B cell (primary cell): ENCODE measurements at places on chromosomes 16 and 17. TPM values are rescaled to one million over a fixed set of nuclear protein-coding genes. Genes with fewer than 3 reads are reported as not detected.
A peak's percentile ranks its signal among the peaks of the same experiment; 100 is the strongest.

- peaks cover 11% of the 10 kb centered on the region for H3K4me1 ChIP-seq
- no peak overlapping the region for H3K4me3 ChIP-seq
- no peaks in the 10 kb centered on the region for H3K36me3 ChIP-seq
Measured at GRCh38 chr16:75062135-75062975, 54.2 kb downstream of the LDHD start.

GRCh38 chr17:2304931-2305330, 1.2 kb downstream of the SRR start:
- H3K4me3 ChIP-seq = no peak overlapping the region
- no peak for DNase-seq
- H3K36me3 ChIP-seq = no peaks in the 10 kb centered on the region

- no peaks in the 10 kb centered on the region for H3K27me3 ChIP-seq
- no peak overlapping the region for H3K4me3 ChIP-seq
- H3K36me3 ChIP-seq = no peaks in the 10 kb centered on the region
Measured at GRCh38 chr16:88359008-88359407, 23.8 kb upstream of the ZNF469 start.

- no peaks in the 10 kb centered on the region for H3K4me1 ChIP-seq
- no peak overlapping the region for H3K4me3 ChIP-seq
- no peak overlapping the region for H3K27ac ChIP-seq
- DNase-seq = no peak
- H3K36me3 ChIP-seq = no peaks in the 10 kb centered on the region
Measured at GRCh38 chr17:8518326-8518725, 82.6 kb downstream of the NDEL1 start.

DNA sequence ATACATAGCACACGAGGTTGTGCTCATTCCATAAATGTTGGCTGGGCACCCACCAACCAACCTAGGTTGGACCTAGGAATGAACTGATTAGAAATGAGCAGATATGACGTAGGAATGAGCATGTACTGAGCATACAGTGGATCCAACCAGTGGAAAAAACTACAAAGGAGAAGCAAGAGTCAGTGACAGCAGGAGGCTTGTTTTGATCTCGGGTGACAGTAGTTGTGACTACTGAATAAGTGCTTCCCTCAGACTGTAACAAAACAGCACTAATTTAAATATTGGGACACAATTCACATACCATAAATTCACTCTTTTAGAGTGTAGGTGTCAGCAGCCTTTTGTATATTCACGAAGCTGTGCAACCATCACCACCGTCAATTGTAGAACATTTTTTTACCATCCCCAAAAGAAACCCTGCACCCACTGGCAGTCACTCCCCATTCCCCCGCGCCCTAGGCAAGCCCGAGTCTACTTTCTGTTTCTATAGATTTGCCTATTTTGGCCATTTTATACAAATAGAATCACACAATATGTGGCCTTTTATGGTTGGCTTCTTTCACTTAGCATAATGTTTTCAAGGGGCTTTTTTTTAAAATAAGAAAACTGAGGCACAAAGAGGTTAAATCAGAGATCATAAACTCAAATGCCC, 7.0 kb downstream of the VAC14 start:
- no peak for DNase-seq
- H3K27me3 ChIP-seq = no peaks in the 10 kb centered on the region
- H3K4me1 ChIP-seq = peaks cover 15% of the 10 kb centered on the region
- peak overlapping the region; percentile 49 for H3K27ac ChIP-seq
- H3K4me3 ChIP-seq = no peak overlapping the region

DNA sequence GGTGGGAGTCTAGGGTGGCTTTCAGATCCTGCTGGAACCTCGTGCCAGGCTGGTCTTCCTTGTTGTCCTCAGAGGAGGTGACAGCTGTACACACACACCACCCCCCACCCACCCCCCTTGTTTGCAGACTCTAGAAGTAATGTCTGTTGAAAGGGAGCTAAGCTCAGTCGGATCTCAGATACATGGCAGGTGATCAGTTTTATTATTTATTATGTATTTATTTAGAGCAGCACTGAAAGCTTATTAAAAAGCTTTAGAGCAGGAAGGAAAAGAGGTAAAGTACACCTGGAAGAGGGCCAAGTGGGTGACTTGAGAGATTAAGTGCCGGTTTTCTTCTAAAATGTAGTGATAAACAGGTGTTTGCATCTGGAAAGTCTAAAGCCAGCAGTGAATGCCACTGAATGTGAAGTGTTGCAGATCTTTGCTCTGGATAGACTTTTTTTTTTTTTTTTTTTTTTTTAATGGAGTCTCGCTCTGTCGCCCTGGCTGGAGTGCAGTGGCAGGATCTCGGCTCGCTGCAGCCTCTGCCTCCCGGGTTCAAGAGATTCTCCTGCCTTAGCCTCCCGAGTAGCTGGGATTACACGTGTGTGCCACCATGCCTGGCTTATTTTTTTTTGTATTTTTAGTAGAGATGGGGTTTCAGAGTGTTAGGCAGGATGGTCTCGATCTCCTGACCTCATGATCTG, 40.2 kb downstream of the FOXK2 start:
- H3K4me3 ChIP-seq = no peak overlapping the region
- no peaks in the 10 kb centered on the region for H3K27me3 ChIP-seq
- peaks cover under 1% of the 10 kb centered on the region for H3K4me1 ChIP-seq
- H3K36me3 ChIP-seq = peaks cover 4% of the 10 kb centered on the region
- no peak for DNase-seq

- peak overlapping the region; percentile 81 for H3K27ac ChIP-seq
- H3K36me3 ChIP-seq = no peaks in the 10 kb centered on the region
- H3K4me3 ChIP-seq = peak overlapping the region; percentile 74
- no peaks in the 10 kb centered on the region for H3K27me3 ChIP-seq
- H3K4me1 ChIP-seq = peaks cover 25% of the 10 kb centered on the region
Measured at GRCh38 chr16:1825864-1826690, 548 bp downstream of the HAGH start.

The SSTR5 gene
- polyA plus RNA-seq = not detected in 2 replicates

The MYH1 gene
- polyA plus RNA-seq = not detected in 2 replicates

The HASPIN gene
- 0.28 and 0.30 TPM in 2 replicates for polyA plus RNA-seq

The CHAD gene
- polyA plus RNA-seq = 1.4 and 4.4 TPM in 2 replicates

The MEFV gene
- 0.24 and 0.29 TPM in 2 replicates for polyA plus RNA-seq
